Activated gamma-delta T cell treated with Interleukin-2 at 50 U/mL for 16 hours (primary cell): ENCODE measurements at places on chromosomes 4 and X.

DNA sequence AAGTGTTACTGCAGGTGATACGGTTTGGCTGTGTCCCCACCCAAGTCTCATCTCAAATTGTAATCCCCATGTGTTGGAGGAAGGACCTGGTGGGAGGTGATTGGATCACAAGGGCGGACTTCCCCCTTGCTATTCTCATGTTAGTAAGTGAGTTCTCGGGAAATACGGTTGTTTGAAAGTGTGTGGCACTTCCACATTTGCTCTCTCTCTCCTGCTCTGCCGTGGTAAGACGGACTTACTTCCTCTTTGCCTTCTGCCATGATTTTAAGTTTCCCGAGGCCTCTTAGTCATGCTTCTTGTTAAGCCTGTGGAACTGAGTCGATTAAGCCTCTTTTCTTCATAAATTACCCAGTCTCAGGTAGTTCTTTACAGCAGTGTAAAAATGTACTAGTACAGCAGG lies 65.2 kb upstream of the SLC7A11 start:
- no peak for DNase-seq

- no peak for DNase-seq
Observed at GRCh38 chr4:32022071-32022470, 1301.9 kb downstream of the PCDH7 start.

DNA sequence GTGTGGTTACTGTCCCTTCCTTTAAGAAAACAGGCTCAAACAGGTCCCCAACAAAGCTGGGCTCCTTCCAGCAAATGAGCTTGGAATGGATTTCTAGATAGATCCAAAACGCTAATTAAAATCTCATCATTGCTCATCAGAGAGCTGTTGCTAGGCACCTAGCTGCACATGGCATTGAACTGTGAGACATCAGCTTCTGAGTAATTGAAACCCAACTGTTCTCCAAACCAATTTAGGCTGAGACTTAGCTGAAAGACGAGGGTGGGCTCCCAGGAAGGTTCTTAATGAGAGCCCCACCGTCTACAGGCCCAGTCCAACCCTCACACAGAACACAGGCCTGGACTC lies 59.1 kb downstream of the FAM184B start:
- DNase-seq = no peak

DNA sequence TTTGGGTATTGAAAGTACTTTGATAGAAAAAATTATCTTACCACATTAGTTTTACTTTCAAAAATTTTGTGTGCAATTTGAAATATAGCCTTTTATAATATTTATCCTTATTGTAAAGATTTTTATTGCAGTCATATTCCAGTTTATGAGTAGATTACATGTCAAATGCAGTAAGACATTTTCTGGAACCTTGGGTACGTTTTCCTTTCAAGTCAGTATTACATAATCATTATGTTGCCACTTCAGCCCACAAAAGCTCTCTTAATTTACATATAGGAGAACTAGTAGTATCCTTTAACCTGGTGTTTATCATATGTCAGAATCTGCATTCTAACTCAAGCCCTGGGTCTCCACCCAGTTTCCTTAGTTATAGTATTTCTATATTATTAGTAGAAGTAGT lies 98.5 kb downstream of the CENPC start:
- no peak for DNase-seq

- no peak for DNase-seq
Observed at GRCh38 chr4:62522273-62522672, 1322.1 kb downstream of the ADGRL3 start.

GRCh38 chr4:119244832-119245231 lies 32.3 kb downstream of the USP53 start:
- DNase-seq = no peak

- DNase-seq = no peak
Observed at GRCh38 chrX:96763608-96764007, 79.0 kb downstream of the DIAPH2 start.

- no peak for DNase-seq
Observed at GRCh38 chrX:24392709-24393108, 32.3 kb downstream of the SUPT20HL1 start.

DNA sequence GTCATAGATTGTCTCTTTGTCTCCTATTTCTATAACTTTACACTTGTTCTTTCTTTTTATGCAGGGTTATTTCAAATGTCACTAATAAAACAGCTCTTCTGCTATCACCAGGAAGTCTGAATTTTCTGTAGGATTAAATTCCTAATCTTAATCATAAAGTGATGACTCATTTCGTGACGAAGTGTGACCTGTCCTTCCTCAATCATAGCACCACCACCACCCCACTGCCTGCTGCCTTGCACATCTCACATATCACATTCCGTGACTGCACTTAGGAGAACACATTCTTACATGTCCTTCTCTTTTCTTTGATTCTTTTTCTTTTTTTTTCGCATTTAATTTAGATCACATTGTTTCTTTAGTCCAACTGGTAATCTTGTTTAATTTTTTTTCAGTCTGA lies 57.7 kb upstream of the UGT2B7 start:
- no peak for DNase-seq

GRCh38 chrX:69314436-69315348 lies 149.4 kb upstream of the PJA1 start:
- no peak for DNase-seq

- DNase-seq = peak; percentile 92
Observed at GRCh38 chrX:1391370-1391706, 575 bp downstream of the SLC25A6 start.

DNA sequence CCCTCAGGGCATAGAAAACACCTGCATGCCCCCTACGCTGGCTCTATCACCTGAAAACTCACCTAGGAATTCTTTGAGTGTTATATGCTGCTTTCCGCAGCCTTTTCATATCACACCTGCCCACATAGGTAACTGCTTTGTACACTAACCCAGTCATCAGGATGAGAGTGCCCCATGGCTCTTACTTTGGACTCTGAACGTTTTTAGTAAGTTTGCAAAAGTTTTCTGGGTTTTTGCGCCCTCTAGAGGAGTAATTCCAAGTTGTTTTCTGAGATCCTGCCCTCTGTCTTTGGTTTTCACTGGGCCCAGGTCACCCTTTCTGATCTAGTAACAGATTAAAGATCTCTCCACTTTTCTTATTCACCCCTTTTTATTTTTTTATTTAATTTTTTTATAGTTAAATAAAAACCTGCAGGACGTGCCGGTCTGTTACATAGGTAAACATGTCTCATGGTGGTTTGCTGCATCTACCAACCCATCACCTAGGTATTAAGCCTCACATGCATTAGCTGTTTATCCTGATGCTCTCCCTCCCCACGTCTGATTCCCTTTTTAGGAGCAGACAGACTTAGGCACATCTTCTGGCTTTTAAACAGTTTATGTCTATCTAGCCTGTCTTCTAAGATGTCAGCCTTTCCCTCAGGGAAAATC lies 139.2 kb downstream of the NWD2 start:
- DNase-seq = no peak

GRCh38 chr4:5796976-5797375 lies 86.0 kb downstream of the EVC start:
- DNase-seq = no peak

GRCh38 chr4:4685810-4686795 lies 144.3 kb upstream of the STX18 start:
- no peak for DNase-seq

GRCh38 chr4:150155391-150155790 lies 77.1 kb downstream of the DCLK2 start:
- no peak for DNase-seq

DNA sequence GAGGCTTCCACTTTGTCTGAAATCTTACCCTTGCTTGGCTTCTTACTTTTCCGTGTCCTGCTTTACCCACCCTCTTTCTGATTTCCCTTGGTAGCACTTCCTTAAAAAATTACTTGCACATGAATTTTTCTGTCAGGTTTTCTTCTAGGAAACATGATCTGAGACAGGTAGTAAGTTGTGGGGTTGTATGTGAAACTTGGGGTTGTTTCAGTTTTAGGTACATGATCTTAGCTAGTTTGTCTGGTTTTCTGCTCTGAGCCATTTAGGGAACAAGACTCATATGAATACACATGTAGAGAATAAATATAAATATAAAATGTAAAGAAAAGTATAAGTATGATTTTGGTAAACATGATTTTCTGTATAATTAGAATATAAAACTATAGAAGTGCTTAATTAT lies 17.4 kb upstream of the ARMCX2 start:
- no peak for DNase-seq

- no peak for DNase-seq
Observed at GRCh38 chr4:123517971-123518370, 121.4 kb downstream of the SPRY1 start.
